Activated gamma-delta T cell treated with anti-CD3 and anti-CD28 coated beads, Interleukin-2, amount 50 U/mL, for 16 hours (primary cell): ENCODE measurements at places on chromosomes 11 and 22.

GRCh38 chr11:94513091-94513490 is 830 bp downstream of the C11orf97 start:
- no peak for DNase-seq

DNA sequence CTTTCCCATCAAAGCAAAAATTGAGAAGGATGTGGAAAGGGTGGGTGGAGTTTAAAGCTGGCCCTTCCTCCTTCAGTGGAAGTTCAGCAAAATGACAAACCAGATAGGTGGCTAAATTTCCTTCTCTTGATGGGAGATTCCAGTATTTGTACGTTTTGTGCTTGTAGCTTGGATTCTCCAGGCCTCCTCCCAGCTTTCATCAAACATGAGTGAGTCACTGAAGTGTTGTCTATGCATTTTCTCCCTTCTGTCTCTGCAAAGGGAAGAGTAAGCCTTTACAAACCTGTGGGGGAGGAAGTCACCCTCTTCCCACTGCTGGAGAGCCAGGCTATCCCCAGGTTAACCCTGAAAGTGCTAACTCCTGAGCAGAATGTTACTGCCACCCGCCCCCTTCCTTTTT is 6.4 kb downstream of the MARK2 start:
- no peak for DNase-seq

DNA sequence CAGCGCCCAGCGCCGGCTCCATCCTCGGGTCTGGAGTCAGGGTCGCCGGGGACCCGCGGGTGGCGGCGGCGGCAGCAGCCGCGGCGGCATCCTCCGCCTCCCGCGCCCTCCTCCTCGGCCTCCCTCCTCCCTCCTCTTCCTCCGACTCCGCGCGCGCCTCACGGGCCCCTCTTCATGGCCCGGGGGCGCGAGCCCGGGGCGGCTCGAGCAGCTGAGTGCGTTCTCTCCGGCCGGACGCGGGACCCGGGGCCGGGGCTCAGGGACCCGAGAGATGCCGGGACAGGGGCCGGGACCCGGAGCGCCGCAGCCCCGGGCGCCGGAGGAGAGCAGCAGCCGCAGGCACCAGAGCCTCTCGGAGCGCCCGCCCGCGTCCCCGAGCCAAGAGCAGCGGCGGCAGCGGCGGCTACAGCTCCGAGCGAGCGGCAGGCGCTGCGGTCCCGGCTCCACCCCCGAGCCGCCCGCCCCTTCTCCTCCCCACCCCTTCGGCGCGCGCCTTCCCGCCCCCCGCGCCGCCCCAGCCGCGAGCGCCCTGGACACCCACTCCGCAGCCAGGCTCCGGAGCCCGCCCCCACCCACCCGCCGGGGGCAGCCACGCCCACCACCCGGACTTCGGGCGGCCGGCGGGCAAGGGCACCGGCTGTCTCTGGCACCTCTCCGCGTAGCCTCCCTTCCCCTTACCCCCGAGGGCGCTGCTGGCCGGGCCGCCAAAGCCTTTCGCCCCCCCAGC is at the start of gene CHST1:
Gene CHST1 (minus strand): TSS at position 417 of the 727 bp plus-strand sequence. CDS start 14,699 bp downstream, outside the sequence.
- no peak for DNase-seq

- no peak for DNase-seq
Observed at GRCh38 chr22:18077087-18077638, 627 bp upstream of the PEX26 start.

- DNase-seq, result no peak
Observed at GRCh38 chr11:75894036-75894585, 79.1 kb downstream of the UVRAG start.

DNA sequence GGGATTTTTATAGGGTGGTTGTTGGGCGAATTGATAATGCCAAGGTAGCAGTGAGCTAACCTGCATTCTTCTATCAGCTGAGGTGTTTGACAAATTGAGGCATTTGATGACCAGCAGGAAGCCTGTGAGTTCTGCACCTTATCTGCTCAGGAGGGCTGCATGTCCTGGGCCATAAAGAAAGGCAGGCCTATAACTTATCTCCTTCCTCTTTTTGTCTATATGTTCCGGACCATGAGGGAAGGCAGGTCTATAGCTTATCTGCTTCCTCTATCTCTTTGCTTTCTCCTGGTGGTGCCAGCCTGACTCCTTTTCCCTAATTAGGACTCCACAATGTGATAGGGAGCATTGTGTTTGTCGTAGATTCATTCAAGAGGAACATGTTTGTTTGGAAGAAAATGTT is 8.6 kb upstream of the JAM3 start:
- no peak for DNase-seq
